HCT116 (cell line): ENCODE measurements at places on chromosomes 5 and 9. TPM values are rescaled to one million over a fixed set of nuclear protein-coding genes. Genes with fewer than 3 reads are reported as not detected.

The PCDH1 gene
- total RNA-seq, result 24.2 TPM

The PCDHA2 gene
- not detected for total RNA-seq

The LRRC19 gene
- total RNA-seq, result not detected

The GFI1B gene
- 0.20 TPM for total RNA-seq

The DCAF12 gene
- 40.2 TPM for total RNA-seq
